Articular chondrocyte of knee joint (primary cell): ENCODE measurements at places on chromosomes 3 and 15. TPM values are rescaled to one million over a fixed set of nuclear protein-coding genes. Genes with fewer than 3 reads are reported as not detected.

The MST1R gene
- total RNA-seq: 0.97 and 1.3 TPM in 2 replicates

The TAGLN3 gene
- not detected in 2 replicates for total RNA-seq

The ACAN gene
- 1,044 and 1,316 TPM in 2 replicates for total RNA-seq

The GNB4 gene
- total RNA-seq: 111 and 124 TPM in 2 replicates

The SHC4 gene
- total RNA-seq: 2.5 and 2.7 TPM in 2 replicates
